ENCODE measurements at places on chromosomes 2 and 18.

- DNase-seq, result peak; percentile 50
These were observed 72.2 kb upstream of the BARD1 start for GRCh38 chr2:214881647-214882202.

- no peak for DNase-seq
These were observed 298.0 kb downstream of the DSEL start for GRCh38 chr18:67218556-67218955.

GRCh38 chr2:102277202-102277700, 34.1 kb upstream of the IL1RL1 start:
- no peak for DNase-seq

- peak; percentile 7 for DNase-seq
These were observed 1046.0 kb upstream of the TMEFF2 start for GRCh38 chr2:193240752-193241151.

- no peak for DNase-seq
These were observed 368.4 kb upstream of the HS6ST1 start for GRCh38 chr2:128686881-128687555.

DNA sequence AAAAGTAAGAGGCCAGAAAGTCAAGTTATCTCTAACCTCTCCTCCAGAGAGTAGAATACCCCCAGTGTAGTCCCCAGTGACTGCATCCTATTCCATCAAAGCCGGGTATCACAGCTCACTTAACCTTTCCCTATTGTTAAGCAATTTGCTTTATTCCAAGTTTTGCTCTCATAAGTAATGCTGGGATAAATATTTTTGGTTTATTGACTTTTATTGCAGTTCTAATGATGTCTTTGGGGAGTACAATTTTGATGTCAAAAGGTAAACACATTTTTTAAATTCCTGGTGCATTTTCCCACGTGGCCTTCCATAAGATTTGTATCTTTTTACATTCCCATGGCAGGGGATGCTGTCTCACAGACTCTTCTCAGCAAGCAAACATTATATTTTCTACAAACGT, 43.3 kb downstream of the CMPK2 start:
- DNase-seq, result no peak

DNA sequence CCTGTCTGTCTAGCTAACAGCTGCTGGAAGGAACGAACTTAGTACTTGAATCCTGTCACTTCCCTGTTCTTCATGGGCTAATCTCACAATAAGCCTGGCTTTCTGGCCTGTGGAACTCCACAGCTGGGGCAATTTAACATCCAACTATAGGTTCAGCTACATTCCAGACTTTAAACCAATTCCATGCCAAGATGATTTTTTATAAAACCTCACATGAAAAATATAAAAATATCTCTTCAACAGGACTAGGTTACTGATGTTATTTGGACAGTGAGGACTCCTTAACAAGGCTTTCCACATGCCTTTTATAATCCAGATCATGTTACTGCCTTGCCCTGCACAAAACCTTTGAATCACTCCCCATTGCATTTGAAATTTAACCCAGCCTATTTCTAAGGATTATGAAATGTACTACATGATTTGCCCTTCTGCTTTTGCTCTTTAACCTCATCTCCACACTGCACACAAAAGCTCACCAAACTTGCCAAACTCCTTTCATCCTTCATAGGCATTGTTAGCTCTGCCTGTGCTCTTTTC, 863.2 kb upstream of the CHAC2 start:
- no peak for DNase-seq

- no peak for DNase-seq
These were observed 91.5 kb downstream of the ARHGEF33 start for GRCh38 chr2:38981003-38981669.

DNA sequence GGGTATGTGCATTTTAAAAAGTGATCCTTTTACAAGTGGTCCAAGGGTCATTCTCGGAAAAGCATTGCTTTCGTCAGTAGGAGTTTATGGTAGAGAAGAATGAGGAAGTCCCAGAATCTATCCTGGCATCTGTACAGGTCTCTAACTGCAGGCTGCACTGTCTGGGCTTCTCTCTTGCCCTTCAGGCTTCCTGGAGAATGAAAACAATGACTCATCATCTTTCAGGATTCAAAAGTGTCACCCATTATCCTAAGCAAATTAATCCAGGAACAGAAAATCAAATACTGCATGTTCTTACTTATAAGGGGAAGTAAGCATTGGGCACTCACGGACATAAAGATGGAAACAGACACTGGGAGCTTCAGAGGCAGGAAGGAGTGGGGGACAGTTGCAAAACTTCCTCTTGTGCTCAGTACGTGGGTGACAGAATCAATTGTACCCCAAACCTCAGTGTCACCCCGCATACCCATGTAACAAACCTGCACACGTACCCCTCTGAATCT, 60.2 kb upstream of the TXNDC2 start:
- peak; percentile 96 for DNase-seq

All from renal cortical epithelial cell (primary cell).